ENCODE measurements at places on chromosomes 2 and 18. TPM values are rescaled to one million over a fixed set of nuclear protein-coding genes. Genes with fewer than 3 reads are reported as not detected.

The RAB12 gene
- total RNA-seq: 10.2 TPM

The MYCN gene
- total RNA-seq: not detected

The UGT1A8 gene
- 0.42 TPM for total RNA-seq

The MYOM1 gene
- 0.52 TPM for total RNA-seq

The IL36RN gene
- not detected for total RNA-seq

The FOXI3 gene
- not detected for total RNA-seq

The CCDC102B gene
- 1.8 TPM for total RNA-seq

The LIMS2 gene
- total RNA-seq: 2.4 TPM

The ILKAP gene
- 53.6 TPM for total RNA-seq

The ELOA2 gene
- total RNA-seq: not detected

The NBEAL1 gene
- total RNA-seq: 31.2 TPM

The CHST9 gene
- not detected for total RNA-seq

The PARD3B gene
- 1.5 TPM for total RNA-seq

The HOXD12 gene
- not detected for total RNA-seq

The FOXD4L1 gene
- 0.11 TPM for total RNA-seq

The SKOR2 gene
- total RNA-seq: not detected

The DOK6 gene
- total RNA-seq: not detected

The SEMA4C gene
- total RNA-seq: 9.6 TPM

The NCKAP5 gene
- total RNA-seq: not detected

The SIX3 gene
- total RNA-seq: not detected

The NAT8 gene
- total RNA-seq: not detected

The TBR1 gene
- 0.05 TPM for total RNA-seq

The RASGRP3 gene
- 2.3 TPM for total RNA-seq

The IL37 gene
- not detected for total RNA-seq

The PAX8 gene
- total RNA-seq: 0.86 TPM

The ALPP gene
- total RNA-seq: not detected

The TMEM37 gene
- total RNA-seq: not detected

The WDSUB1 gene
- total RNA-seq: 7.6 TPM

The ITGB6 gene
- total RNA-seq: not detected

The IL36G gene
- total RNA-seq: not detected

The DAW1 gene
- total RNA-seq: not detected

The MROH2A gene
- not detected for total RNA-seq

The CTIF gene
- 7.9 TPM for total RNA-seq

The IGFBP5 gene
- not detected for total RNA-seq

The SP9 gene
- not detected for total RNA-seq

The ARHGAP15 gene
- 93.3 TPM for total RNA-seq

The MBD5 gene
- 55.7 TPM for total RNA-seq
